Neuronal stem cell (in vitro differentiated cells): ENCODE measurements at places on chromosomes 7 and 10.

- peak; percentile 47 for DNase-seq
These were observed 120.1 kb downstream of the ARHGAP12 start for GRCh38 chr10:31808258-31809218.

- DNase-seq = no peak
These were observed 239.0 kb downstream of the DIP2C start for GRCh38 chr10:450463-450862.

GRCh38 chr10:23390809-23391208, 46.2 kb upstream of the C10orf67 start:
- no peak for DNase-seq

GRCh38 chr10:12067336-12067735, 1.4 kb upstream of the DHTKD1 start:
- DNase-seq = no peak

DNA sequence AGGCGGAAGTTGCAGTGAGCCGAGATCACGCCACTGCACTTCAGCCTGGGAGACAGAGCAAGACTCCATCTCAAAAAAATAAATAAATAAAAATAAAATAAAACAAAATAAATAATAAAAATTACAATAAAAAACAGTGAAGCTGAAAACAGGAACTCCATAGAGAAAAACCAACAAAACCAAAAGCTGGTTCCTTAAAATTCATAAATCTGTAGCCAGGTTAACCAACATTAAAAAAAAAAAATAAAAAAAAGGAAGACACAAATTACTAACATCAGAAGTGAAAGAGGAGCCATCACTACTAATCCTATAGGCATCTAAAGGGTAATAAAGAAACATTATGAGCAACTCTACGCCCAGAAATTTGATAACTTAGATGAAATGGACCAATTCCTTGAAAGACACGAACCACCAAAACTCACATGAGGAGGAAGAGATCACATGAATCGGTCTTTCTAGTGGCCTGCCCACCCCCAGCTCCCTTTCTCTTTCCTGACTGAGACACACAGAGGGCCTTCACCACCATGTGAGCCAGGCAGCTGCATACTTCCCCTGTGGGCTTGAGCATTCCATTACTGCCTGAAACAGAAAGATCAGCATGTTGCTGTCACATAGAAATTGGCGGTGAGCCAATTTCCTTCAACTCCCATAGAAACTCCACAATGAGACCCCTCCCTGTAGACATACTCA, 208.7 kb downstream of the MAD1L1 start:
- DNase-seq = no peak
